ENCODE measurements at places on chromosomes 1 and 21.

GRCh38 chr1:228174482-228175315 lies 9.1 kb downstream of the IBA57 start:
- DNase-seq = no peak

DNA sequence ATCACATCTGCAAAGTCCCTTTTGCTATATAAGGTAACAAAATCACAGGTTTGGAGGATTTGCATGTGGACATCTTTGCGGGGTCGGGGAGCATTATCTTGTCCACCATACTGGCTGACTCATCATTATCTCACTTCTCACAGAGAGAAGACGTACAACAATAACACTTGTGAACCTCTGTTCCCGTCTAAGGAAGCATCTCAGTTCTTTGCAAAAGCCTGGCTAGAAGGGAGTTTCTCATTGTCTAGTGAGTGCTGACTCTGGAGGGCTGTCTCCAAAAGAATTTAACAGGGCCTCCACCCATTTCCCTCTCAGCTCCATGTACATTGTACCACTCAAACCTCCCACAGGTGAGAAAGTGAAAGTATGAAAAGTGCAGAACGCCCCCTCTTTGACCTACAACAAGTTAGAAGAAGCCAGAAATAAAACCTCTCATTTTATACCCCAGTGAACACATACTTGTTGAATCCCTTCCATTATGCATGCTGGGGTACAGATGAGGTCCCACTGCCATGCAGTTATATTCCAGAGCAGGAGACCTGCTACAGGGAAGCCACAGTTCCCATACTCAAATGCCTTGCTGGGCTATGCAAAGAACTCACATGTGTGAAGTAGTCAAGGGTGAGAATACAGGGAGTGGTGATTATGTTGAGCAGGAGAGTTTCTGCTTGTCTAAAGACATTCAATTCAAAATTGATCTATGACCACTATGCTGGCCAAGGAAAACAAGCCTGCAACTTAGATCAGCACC lies 121.7 kb upstream of the PRDX6 start:
- no peak for DNase-seq

DNA sequence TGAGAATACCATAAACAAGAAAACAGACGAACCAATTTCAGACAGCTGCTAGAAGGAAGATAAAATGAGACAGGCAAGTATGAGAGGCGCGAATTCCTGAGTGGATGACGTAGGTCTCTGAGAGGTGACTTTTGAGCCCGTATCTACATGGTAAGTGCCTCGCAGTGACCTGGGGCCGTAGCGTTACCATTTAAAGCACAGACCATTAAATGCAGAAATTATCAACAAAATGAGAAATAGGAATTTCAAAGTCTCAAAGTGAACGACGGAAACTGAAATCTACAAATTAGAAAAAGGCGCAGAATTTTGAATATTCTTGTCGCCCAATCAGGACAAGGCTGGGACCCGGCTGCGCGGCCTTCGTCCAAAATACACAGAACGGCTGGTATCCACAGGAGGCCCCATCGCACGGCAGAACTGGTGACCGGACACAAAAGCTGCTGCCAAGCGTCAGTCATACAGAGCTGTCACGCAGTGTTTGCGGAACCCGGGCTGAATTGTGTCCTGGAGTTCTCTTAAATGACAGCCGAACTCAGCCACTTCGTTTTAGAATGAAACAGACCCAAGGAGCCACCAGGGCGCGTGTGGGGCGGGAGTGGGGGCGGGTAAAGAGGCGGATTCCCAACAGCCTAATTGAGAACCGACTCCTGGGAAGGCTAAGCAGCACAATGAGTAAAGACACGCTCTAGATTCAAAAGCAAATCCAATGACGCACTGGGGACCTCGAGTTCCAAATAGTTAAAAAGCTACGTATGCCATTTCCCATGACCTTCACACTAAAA lies 13.8 kb upstream of the BOLA1 start:
- peak; percentile 58 for DNase-seq

DNA sequence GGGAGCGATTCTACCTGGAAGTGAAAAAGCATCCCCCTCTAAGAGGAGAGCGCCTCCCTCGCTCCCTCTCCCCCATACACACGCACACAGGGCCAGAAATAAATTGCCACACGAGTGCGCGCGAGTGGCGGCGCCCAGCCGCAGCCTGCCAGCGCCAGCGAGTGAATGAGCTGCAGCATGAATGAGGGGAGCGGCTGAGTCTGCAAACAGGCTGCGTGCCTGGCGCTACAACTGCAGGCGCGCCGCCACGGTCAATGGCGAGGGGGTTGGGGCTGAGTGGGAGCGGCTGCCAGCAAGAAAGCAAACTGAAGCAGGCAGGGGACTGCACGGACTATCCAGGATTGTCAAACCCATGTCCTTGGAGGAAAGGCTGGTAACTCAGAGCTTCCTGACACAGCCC lies 2.2 kb downstream of the CAMK1G start:
- DNase-seq = peak; percentile 17

DNA sequence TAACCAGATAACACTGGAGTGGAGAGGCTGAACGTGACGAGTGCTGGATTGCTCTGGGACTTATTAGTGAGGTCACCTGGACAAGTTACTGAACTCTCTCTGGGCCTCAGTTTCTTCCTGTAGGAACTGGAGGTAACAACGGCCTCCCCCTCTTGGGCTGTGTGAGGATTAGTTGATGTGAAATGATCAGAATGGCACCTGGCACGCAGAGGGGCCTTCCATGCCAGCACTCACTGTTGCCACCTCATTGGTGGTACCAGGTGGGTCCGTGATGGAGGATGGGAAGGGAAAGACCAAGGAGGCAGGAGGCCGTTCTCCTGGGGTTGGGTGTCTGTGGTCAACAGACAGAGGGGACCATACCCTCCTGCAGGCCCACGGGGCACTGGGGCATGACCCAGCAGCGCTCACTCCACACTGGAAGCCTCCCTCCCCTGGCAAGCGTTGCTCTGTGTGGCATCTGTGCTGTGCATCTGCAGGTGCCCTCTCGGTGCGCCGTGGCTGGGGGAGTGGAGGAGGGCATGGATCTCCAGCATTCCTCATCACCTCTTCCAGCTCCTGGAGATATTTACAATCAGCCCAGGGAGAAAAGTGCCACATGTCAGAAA lies 349.5 kb upstream of the VAMP3 start:
- DNase-seq = no peak

- no peak for DNase-seq
These were observed 613.0 kb upstream of the BEND5 start for GRCh38 chr1:49389699-49390098.

DNA sequence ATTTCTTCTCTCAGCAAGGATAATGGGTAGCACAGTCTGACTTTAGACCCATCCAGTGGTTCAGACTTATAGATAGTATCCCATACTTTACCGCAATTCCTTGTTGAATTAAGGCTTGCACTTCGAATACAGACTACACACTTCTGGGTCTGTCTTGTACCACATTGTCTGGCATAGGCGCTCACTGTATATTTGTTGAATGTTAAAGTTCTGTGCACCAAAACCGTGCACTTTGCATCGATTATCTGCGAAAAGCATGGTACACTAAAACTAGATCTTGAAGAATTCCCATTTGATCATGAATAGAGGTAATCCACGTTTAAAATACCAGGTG lies 556 bp upstream of the RYR2 start:
- no peak for DNase-seq

- peak; percentile 48 for DNase-seq
These were observed 126.9 kb downstream of the SETD4 start for GRCh38 chr21:35933466-35933865.

GRCh38 chr1:22114083-22115012 lies 28.5 kb downstream of the WNT4 start:
- DNase-seq = no peak

DNA sequence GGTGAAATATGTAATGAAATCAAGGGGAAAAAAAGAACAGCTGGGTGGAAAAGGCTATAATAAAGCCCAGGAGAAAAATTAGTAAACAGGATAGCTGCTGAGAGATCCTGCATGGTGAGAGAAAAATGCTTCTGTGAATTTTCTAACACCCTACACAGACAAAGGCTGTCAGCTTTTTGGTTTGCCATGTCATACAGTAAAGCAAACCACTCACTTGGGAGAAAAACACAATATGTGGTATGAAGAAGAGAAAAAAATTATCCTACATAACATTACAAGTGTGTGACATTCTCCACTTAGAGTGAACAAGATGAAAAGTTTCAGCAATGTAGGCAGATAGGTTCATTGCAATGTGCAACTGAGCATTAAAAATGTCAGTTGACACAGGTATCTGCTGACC lies 133.6 kb downstream of the PLPPR4 start:
- DNase-seq = no peak

GRCh38 chr1:92483610-92484471 lies 2.9 kb downstream of the GFI1 start:
- DNase-seq = no peak

DNA sequence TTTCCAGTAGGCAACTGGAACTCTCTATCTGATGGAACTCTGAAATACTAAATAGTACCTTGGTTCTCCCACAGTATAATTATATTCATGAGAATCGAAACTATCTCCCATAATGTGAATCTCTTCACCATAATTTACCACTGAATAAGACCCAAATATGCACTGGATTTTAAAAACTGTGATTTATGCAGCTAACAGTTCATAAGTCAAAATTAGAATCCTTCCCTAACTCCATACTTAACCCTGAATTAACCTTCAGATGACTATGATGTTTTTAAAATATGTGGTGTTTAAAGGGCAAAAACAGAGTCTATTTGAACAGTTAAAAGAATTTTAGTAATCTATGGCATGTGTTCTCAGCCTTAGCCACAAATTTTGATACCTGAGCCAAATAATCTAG lies 22.9 kb upstream of the SLC44A3 start:
- DNase-seq = no peak

GRCh38 chr21:17789656-17790055 lies 29.5 kb downstream of the C21orf91 start:
- DNase-seq = no peak

DNA sequence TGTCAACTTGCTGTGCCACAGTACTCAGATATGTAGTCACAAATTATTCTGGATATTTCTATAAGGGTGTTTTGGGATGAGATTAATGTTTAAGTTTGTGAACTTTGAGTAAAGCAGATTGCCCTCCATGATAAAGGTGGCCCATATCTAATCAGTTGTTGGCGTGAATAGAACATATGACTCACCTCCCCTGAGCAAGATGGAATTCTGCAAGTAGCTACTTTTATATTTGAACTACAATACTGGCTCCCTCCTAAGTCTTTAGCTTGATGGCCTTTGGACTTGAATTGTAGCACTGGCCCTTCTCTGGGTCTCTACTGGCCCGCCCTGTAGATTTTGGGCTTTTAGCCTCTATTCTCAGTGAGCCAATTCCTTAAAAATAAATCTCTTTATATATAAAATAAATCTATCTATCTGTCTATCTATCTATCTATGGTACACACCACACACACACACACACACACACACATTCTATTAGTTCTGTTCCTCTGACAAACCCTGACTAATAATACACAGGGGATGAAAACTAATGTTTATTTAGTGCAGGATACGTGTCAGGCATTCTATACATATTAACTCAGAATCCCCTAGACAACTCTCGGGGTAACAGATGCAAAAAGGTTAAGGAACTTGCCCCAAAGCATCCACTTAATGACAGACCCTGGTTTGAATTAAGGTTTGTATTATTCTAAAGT lies 37.9 kb upstream of the PDC start:
- no peak for DNase-seq

DNA sequence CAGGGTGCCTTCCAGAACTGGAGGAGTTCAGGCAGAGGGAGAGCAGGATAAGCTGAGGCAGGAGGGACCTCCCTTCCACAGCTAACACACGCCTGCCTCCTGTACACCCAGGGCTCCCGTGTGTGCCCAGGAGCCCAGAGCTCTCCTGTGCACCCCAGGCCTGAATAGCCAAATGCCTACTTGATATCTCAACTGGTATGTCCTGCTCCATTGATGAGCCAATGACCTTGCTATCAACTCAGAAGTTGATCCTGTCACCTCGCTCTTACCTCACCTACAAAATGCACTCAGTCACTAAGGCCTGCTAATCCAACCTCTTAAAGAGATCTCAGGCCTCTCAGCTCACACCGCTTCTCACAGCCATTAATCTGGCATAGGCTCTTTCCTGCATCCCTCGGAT lies 7.1 kb downstream of the ECHDC2 start:
- peak; percentile 25 for DNase-seq

DNA sequence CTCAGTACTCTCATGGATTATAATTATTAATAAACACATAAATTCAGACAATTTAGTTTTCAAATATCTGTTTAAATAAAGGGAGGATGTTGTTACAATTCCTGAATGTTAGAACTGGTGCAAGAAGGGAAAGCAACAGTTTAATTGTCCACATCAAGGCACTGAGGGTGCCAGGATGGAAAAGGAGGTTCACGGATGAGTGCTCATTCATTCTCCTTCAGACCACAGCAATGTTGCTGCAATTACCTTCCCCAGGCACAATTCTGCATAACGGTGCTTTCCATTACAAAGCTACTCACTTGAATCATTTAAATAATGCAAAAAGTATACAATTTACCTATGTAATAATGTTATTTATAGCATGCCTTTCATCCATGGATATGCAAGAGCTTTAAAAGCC lies 52.3 kb upstream of the COG2 start:
- DNase-seq = no peak

GRCh38 chr1:197725044-197725443 lies 50.2 kb downstream of the DENND1B start:
- DNase-seq = no peak

GRCh38 chr1:102834688-102835320 lies 273.5 kb downstream of the COL11A1 start:
- no peak for DNase-seq

DNA sequence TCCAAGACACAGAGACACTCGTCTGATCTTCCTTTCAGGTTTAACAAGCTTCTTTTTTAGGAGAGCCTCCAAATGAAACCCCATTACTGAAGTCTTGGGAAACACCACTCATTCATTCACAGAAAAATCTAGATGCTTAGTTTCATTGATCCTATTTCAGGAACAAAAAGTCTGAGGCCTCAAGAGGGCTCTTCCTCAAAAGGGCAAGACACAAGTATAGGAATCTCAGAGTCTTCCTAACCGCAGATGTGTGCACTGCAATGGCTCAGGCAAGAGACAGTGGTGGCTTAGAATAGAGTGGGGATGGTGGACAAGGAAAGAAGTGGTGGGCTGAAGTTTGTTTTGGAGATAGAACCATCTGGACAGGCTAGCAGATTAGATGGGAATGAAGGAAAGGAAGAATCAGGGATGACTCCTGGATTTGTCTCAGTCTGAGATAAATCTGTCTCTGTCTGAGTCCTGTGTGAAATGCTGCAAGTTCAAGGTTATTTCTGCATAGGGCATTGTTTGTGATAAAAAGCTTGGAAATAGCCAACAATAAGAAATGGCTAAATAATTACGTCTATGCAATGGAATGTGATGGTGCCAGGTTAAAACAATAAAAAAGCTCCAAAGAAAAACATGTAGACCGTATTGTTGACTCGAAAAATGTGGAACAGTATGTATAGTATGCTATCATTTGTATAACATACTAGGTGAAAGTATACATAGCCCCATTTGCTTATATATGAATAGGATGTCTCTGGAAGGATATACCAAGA lies 8.9 kb upstream of the CTSE start:
- DNase-seq = no peak

GRCh38 chr1:116934586-116935207 lies 25.0 kb downstream of the PTGFRN start:
- DNase-seq = no peak

Data from NCI-H524 (cell line).